Right renal cortex interstitium (tissue), 3 donors: ENCODE measurements at places on chromosomes 5 and 9. TPM values are rescaled to one million over a fixed set of nuclear protein-coding genes. Genes with fewer than 3 reads are reported as not detected.

DNA sequence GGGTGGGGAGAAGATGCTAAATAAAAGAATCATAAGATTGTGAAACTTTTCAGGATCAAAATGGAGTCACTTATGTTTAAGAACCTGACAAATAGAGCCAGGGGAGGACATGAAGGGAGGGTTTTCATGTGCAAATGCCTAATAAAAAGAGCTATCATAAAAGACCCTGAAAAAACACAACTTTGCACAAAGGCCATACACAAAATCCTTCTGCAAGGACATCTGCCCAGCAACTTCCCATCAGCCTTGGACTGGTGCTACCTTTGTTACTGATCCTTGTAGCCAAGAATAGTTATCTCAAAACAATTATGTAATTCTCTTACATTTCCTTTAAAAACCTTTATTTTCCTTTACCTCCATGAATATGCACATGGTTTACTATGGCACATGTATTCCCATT is 63.0 kb downstream of the APBA1 start:
- DNase-seq: no peak

POU5F2 gene
- 0.04 TPM for polyA plus RNA-seq

ELAVL2 gene
- 4.4 TPM for polyA plus RNA-seq

TLX3 gene
- polyA plus RNA-seq: not detected

ACOT12 gene
- 0.68 TPM for polyA plus RNA-seq

STK10 gene
- polyA plus RNA-seq: 15.6 TPM
